ENCODE measurements at places on chromosomes 4 and X. TPM values are rescaled to one million over a fixed set of nuclear protein-coding genes. Genes with fewer than 3 reads are reported as not detected.

DNA sequence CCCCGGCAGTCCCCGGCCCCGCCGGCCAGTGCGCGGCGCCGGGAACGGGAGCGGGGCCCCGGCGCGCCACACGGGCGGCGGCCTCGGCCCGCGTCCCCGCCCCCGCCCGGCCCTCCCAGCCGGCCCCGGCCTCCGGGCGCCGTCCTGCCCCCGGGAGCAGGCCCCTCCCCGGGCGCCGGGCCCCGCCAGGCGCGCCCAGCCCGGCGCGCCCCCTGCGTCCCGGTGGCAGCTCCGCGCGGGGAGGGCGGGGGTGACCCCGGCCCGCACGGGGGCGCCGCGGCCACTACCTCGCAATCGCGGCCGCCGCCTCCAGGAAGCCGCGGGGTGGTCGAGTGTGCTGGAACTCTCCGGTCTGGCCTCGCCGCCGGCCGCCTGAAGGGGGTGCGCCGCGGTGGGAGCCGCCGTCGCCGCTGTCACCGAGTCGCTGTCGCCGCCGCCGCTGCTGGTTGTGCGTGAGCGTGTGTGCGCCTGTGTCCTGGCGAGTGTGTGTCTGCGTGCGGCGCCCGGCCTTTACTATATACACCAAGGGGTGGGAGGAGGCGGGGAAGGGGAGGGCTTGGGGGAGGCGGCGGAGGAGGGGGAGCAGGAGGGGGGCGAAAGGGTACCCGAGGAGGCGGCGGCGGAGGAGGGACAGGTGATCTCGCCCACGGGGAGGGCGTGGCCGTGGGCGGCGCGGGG, at the start of gene RAI2:
Gene RAI2, minus strand, starts transcription at position 488 of the 678 bp plus-strand sequence. CDS start 59,288 bp downstream, outside the sequence.
- DNase-seq: peak; percentile 60

DNA sequence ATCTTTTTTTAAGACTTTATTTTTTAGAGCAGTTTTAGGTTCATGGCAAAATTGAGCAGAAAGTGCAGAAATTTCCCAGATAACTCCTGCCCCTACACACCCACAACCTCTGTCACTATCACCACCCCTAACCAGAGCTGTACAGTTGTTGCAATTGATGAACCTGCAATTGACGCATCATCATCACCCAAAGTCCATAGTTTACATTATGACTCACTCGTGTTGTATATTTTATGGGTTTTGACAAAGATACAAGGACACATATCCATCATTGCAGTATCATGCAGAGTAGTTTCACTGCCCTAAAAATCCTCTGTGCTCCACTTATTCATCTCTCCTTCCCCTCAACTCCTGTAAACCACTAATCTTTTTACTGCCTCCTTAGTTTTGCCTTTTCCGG, 34.5 kb upstream of the WAS start:
- no peak for DNase-seq

STK32B gene
- total RNA-seq: 0.36 TPM

SLITRK4 gene
- 15.7 TPM for total RNA-seq

All from progenitor cell of endocrine pancreas (in vitro differentiated cells).